ENCODE measurements at places on chromosomes 1 and 21. TPM values are rescaled to one million over a fixed set of nuclear protein-coding genes. Genes with fewer than 3 reads are reported as not detected.

ITGB2 gene
- 111 TPM for total RNA-seq

- DNase-seq: no peak
- H3K27me3 ChIP-seq: no peaks in the 10 kb centered on the region
- H3K4me1 ChIP-seq: no peaks in the 10 kb centered on the region
Observed at GRCh38 chr1:4176841-4177240, 276.8 kb upstream of the C1orf174 start.

KRTAP19-3 gene
- not detected for total RNA-seq

HMGCS2 gene
- total RNA-seq: 3.9 TPM

DNA sequence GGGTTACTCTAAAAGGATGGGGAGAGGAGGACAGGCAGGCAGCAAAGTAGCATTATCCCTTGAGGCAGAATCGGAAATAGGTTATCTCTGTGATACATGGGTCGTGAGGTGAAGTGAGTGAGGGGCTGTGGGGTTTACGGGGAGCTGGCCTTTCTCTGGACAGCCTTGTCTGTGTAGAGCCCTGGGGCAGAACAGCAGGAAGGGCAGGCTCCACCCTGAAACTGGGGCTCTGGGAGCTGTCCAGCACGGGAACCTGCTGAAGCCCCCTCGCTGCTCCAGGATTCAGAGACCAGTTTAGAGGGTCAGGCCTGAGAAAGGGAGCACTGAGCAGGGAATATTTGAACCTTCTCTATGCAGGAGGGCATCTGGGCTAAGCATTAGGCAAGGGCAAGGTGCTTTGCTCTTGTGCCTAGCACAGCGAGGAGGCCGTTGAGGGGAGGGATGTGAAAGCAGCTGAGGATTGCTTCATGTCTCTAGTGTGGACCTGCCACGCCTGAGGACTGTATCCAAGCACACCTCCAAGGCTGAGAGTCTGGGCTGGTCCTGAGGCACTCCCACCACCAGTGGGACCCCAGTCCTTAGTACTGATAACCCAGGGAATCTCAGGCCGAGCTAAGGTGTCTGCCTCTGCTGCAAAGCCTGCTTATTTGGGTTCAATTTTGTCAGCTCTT lies 55.8 kb downstream of the NAV1 start:
- H3K27ac ChIP-seq: no peak overlapping the region
- H3K4me3 ChIP-seq: no peak overlapping the region
- no peaks in the 10 kb centered on the region for H3K4me1 ChIP-seq
- no peaks in the 10 kb centered on the region for H3K27me3 ChIP-seq
